ENCODE measurements at places on chromosomes 12 and 14. TPM values are rescaled to one million over a fixed set of nuclear protein-coding genes. Genes with fewer than 3 reads are reported as not detected.

The APOLD1 gene
- total RNA-seq: 3.1 TPM

The TPPP2 gene
- not detected for total RNA-seq

DNA sequence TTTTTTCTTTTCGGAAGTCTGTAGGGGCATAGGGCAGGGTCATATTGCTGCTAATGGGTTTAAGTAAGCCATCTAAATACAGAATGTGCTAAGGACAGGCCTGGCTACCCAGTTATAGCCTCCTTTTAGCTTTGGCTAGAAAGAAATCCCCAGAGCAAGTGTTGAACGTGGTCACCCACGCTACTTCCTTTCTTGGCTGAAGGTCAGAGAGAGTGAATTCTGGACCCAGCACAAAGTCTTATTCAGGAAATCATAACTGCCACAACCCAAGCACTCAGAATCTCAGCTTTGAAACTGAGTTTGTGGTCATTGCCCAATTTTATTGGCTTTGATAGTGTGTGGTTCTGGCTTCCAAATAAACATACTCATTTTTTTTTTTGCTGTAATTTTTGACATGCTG, 542.1 kb upstream of the ATP2B1 start:
- DNase-seq: no peak

- no peak for DNase-seq
Measured at GRCh38 chr14:35865611-35866324, 39.6 kb downstream of the BRMS1L start.

DNA sequence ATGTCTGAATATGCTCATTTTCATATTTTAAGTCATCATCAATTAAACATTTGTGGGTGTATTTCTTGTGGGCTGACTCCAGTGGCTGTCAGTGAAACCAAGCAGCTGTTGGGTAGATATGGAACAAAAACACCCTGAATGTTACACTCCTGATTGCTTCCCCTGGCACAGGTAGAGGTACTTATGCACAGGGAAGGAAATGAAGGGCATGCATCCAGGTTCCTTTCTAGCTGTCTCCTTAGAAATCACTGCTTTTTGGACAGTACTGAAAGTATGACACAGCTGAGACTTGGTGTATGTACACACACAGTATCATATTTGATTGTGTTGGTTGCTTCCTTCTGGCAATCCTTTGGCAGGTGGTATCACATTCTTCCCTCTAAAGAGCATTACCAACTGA, 1006.7 kb downstream of the DIO2 start:
- no peak for DNase-seq

DNA sequence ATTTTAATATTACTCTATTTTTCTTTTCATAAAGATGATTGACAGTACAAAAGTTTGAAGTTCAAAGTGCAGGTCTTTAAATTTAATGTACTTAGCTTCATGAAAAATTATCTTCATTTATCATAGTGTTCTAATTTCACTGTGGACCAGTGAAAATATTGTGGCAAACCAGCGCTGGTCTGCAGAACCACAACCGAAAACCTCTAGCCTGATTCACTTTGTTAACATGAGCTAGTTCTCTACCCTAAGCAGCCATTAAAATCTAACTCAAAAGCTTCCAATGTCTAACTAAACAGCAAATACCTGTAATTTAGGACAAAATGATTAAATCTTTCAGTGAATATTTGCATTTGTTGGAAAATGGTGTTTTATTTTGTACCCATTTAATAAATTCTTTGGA, 161.1 kb upstream of the TMTC2 start:
- DNase-seq: no peak

- no peak for DNase-seq
Measured at GRCh38 chr14:91473046-91473445, 37.1 kb downstream of the PPP4R3A start.

GRCh38 chr12:131123817-131124216, 170.1 kb downstream of the ADGRD1 start:
- no peak for DNase-seq

The RDH5 gene
- total RNA-seq: 4.2 TPM

DNA sequence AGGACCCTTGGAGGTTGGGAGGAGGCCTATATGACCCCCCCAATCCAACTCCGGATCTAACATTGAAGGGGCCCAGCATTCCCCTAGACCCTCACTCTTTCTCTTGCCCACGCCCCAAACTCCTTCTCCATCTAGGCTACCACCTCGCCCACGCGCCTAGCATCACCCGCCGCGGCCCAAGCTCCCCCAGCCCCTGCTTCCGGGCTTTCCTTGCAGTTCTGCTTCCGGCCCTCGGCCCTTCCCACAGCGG, 445 bp downstream of the CERS5 start:
- DNase-seq: peak; percentile 79

DNA sequence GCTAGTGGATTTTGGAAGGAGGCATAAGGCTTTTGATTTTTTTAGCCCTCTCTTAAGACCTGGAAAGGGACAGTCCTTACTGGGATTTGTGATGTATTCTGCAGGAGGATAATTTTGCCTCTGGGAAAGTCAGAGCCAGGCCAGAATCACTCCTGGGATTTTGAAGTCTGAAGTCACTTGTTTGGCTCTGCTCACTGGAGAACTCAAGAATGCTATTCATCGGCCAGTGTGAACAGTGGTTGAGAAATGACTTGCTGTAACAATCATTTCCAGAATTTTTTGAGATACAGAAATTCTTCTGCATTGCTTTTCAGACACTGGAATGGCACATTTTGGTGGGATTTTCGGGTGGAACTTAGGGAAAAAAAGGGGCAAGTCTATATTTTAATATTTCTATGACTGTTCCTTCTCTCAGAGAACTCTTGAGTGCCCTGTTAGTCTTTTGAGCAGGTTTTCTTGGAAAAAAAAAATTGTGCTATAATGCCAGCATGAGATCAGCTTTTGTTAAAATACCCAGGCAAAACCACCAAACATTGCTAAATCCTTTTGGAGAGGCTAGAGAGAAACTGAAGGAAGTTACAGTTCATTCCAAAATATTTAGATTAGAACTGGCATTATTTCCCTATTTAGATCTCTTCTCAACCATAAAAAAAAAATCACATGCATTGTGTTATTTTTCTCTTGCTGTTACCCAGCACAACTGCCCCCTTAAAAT, 26.1 kb upstream of the BHLHE41 start:
- no peak for DNase-seq
